ENCODE measurements at places on chromosomes 12 and 14.

- no peak for DNase-seq
Measured at GRCh38 chr12:225012-225411, 11.1 kb upstream of the SLC6A12 start.

DNA sequence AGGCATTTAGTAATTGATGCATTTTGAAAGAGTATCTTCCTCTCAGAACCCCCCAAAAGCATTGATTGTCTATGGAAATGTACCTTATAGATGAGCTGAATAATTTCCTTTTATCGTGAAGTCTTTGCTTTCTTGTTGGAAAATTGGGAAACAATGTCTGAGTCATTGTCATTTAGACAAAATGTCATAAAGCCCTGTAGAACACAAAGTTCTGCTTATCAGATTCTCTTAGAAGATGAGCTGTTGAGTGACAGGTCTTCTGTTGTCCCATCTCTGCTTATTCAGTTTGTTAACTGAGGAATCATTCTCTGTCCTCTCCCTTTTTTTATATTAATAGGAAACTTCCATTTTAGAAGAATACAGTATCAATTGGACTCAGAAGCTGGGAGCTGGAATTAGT is 22.9 kb downstream of the MAPKAPK5 start:
- DNase-seq, result no peak

GRCh38 chr14:20774258-20774824 is 6.1 kb downstream of the EDDM3B start:
- no peak for DNase-seq

DNA sequence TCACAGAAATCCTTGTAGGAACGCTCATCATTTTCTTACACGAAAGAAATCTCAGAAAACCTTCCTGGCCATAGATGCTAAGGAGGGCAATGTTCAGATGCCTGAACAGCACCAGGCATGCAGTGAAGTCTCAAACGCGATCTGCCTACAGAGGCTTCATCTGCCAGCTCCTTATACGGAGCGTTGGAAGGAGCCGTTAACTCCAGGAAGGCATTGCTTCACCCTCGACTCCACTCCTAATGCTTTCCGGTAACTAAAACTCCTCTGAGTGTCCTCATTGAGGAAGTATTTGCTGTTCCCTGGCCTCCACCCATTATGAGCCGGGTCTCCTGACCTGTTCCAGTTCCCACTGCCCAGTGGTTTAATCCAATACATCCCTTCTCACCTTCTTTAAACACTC is 502.7 kb downstream of the BCL11B start:
- no peak for DNase-seq

DNA sequence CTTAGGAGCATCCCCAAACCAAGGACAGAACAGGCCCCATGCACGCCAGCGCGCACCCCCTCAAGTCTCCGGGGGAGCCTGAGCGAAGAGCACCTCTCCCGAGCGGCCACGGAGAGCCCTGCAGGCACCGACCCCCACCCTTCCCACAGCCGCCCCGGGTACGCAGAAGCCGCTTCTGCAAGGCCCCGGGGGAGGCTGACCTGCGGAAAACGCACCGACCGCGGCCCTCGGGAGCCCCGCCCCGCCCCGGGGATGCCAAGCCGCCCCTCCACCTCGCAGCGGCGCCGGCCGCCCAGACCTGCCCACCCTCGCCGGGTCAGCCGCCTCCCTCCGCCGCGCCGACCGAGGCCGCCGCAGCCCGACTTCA is 385 bp downstream of the CAPRIN2 start:
- no peak for DNase-seq

- DNase-seq, result no peak
Measured at GRCh38 chr12:53726946-53727309, 324 bp downstream of the CALCOCO1 start.

GRCh38 chr12:57614178-57614947 is 3.1 kb downstream of the ARHGEF25 start:
- no peak for DNase-seq

GRCh38 chr14:92978229-92979021 is 55.5 kb downstream of the CHGA start:
- DNase-seq, result no peak

- no peak for DNase-seq
Measured at GRCh38 chr12:104763168-104763805, 194.8 kb downstream of the SLC41A2 start.

DNA sequence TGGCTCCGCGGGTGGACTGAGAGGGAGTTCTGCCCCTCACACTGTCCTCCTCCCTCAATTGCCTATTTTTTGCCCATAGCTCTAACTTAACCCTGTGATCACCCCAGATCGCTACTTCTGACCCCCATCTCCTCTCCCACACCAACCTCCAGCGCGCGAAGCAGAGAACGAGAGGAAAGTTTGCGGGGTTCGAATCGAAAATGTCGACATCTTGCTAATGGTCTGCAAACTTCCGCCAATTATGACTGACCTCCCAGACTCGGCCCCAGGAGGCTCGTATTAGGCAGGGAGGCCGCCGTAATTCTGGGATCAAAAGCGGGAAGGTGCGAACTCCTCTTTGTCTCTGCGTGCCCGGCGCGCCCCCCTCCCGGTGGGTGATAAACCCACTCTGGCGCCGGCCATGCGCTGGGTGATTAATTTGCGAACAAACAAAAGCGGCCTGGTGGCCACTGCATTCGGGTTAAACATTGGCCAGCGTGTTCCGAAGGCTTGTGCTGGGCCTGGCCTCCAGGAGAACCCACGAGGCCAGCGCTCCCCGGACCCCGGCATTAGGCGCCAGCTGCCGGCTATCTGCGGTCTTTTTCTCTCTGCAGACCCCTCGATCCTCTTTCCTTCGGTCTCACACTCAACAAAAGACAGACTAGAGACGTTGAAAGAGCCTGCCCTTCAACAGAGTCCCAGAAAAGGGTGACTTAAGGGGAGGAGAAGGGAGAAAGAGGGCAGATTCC is 3.0 kb upstream of the TBX3 start:
- no peak for DNase-seq

GRCh38 chr12:26768611-26769603 is 64.1 kb downstream of the ITPR2 start:
- DNase-seq, result no peak

GRCh38 chr12:65902500-65902899 is 78.2 kb downstream of the HMGA2 start:
- DNase-seq, result no peak

- DNase-seq, result peak; percentile 27
Measured at GRCh38 chr12:52061470-52062166, 8.2 kb upstream of the ATG101 start.

DNA sequence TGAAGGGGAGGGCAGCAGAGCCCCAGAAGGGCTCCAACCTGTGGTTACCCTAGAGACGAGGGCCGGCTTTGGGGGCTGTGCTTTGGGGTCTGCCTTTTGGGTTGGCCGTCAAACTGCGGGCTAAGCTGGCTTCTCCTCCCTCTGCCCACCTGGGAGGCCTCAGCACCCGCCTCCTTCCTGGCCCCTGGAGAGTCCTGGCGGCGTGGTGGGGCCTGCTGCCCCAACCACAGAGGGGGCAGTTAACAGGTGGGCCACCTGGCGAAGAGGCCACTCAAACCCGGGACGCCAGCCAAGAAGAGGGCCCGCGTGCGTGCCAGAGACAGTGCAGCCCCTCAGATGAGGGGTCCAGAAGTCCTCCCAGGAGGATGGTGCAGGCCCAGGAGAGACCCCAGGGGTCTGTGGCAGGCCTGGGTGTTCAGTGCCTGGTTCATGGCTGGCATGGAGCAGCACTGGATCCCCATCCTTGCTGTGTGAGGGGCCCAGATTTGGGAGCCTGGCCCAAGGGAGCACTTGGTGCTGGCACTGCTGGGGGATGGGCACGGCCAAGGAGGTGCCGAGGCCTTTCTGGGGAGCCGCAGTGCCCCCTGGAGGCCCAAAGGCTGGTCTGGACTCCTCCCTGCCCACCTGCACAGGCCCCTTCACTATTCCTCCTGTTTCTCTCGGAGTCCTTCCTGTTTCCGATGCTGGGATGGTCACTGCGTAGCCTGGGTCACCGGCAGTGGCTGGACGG is 48.8 kb downstream of the LRCOL1 start:
- no peak for DNase-seq

DNA sequence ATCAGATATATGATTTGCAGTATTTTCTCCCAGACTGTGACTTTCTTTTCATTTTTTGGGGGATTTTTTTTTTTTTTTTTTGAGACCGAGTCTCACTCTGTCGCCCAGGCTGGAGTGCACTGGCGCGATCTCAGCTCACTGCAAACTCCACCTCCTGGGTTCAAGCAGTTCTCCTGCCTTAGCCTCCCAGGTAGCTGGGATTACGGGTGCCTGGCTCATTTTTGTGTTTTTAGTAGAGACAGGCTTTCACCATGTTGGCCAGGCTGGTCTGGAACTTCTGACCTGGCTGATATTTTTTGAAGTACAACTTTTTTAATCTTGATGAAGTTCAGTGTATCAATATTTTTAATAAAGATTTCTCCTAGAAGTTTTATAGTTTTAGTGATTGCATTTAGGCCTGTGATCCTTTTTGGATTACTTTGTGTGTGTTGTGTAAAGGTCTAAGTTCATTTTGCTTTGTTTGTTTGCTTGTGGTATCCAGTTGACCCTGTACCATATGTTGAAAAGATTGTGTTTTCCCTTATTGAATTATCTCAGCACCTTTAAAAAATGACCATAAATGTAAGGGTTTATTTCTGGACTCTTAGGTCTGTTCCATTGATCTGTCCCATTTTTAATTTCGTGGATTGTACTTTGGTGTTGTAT is 24.2 kb downstream of the BORCS5 start:
- DNase-seq, result no peak

DNA sequence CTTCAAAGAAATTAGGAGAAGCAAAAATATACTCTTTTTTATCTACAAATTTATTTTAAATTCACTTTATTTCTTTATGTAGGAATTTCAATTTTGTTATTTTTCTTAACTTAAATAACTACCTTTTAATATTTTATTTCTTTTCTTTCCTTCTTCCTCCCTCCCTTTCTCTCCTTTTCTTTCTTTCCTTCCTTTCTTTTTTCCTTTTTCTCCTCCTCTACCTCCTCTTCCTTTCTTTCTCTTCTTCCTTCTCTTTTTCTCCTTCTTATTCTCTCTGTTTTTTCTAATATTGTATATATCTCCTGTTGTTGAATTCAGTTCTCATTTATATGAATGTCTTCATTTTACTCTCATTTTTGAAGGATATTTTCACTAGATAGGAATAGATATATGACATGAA is 127.6 kb downstream of the MIPOL1 start:
- no peak for DNase-seq

- DNase-seq, result no peak
Measured at GRCh38 chr14:72519543-72519942, 374.4 kb downstream of the DPF3 start.

Measured in heart left ventricle (tissue), 16 donors.